ENCODE measurements at places on chromosomes 13 and 19.

- DNase-seq: no peak
Observed at GRCh38 chr13:110818747-110819146, 96.1 kb downstream of the ANKRD10 start.

GRCh38 chr13:56351041-56351440, 789.7 kb upstream of the PRR20A start:
- DNase-seq: no peak

GRCh38 chr13:99464441-99464949, 36.8 kb upstream of the TM9SF2 start:
- DNase-seq: no peak

GRCh38 chr19:33067121-33067520, 2.4 kb upstream of the RHPN2 start:
- no peak for DNase-seq

GRCh38 chr13:99564386-99564785, 63.1 kb downstream of the TM9SF2 start:
- DNase-seq: no peak

DNA sequence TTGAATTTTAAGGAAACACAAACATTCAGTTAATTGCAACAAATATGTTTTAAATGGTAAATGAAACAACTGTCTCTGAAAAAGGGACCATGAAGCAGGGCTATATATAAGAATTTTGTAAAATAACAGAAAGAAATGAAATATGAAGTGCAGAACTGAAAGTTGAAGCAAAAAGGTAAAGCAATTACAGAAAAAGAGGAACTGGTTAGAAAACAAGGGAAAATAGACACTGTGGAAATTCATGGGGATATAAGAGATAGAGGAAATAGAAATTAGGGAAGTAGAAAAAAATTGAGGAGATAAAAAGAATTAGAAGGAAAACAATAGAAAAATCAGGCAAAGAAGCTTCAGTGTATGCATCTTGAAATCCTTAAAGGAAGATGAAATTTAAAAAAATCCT, 40.0 kb upstream of the TDRD3 start:
- DNase-seq: no peak

DNA sequence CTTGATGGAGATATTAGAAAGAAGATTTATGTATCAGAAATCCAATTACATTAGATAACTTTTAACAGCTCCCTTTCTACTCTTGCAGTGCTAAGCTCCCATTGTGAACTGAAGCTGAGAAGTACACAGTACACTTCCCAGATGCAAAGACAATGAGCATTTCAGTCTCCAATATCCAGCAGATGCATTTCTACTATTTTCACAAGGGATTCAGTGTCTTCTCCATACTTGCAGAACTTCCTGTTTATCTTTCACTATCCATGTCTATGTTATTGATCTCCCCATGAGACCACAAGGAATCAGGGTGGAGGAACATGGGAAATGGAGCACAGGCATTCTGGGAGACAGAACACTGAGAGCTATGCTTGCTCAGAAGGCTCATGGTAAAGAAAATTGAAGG, 207.5 kb downstream of the ENOX1 start:
- DNase-seq: no peak

DNA sequence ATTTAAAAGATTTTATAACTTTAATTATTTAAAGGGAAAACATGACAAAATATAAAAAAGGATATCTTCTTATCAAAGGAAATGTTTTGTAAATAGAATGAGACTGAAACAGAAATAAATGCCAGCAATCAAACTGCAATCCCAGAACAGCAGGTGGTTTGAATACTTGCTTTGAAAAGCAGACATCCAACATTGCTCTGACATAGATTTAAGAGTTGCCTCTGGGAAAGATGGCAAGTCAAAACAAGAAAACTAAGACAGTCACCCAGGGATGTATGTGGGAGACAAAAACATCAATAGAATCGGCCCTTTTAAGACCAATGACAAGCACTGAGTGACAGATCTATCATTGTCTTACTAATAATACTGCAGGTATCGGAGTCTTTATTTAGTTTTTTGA, 789.7 kb upstream of the GPC6 start:
- no peak for DNase-seq

DNA sequence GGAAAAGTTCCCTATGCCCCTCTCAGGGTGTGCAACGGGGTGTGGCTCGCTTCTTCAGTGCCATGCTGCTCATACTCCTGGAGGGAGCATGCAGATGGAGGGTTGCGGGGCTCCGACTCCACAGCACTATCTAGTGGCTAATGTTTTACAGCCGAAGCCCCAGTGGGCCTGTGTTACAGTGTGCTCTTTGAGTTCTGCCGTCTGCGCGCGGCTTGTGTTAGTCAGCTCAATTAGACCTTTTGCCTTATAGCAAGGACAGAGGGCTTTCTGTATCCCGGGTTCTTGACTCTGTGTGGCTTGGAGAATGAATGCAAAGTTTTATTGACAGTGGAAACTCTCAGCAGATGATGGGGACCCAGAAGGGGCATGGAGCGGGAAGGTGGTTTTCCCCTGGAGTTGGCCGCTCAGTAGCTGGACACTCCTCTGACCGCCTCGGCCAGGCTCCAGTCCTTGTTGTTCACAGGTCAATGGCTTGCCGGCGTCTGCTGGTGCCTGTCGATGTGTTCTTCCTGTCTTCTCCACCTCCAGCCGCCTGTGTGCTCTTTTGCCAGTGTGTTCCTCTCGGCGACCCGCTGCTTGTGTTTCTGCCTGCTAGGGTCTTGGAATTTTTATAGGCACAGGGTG, 383.4 kb downstream of the LMO7 start:
- peak; percentile 55 for DNase-seq

DNA sequence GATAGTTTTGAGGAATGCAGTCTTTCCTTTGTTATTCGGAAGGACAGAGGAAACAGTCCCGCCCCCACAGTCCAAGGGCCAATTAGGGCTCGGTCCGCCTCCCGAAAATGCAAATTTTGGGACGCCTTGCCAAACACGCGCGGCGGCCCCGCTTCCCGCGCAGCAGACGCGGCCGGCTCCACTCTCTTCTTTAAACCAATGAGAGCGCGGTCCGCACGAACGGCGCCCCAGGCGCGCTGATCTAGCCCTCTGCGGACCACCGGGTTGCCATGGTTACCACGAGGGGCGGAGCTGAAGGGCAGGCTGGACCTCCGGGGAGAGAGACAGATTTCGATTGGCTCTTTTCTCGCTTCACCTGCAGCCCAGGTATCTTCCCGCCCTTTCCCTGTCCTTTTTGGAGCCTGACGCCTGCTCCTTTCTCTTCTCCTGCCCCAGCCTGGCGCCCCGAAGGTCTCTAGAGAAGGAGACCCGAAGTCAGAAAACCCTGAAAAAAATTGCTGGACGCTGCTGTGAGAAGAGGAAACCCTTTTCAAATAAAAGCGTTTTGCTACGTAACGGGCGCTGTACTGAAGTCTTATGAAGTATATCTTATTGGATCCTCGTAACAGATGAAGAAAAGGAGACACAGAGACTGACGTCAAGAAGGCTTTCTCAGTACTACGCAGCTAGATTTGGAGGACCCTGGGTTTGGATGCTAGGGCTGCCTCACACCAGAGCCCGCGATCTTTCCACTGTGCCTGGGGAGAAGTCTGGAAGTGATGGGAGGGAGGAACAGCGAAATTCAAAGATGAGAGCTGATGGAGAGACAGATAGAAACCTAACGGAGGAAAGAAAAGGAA, 2.0 kb downstream of the PTH2 start:
- no peak for DNase-seq

- DNase-seq: no peak
Observed at GRCh38 chr13:40985381-40986100, 33.6 kb downstream of the ELF1 start.

DNA sequence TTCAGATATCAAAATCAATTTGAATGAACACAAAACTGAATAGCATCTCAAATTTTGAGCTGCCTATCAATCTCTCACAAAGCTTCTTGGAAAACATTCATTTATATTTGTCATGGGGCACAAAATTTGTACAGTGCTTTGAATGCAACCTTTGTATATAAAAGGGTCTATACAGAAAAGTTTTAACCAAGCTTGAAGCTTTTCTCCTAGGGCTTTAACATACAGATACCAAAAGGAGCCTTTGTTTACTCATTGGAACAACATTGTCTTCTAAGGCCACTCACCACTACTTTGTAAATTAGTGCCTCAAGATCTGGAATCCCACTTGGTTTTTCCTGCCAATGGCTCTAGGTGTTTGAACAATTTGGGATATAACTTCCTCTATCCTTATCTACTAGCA, 21.2 kb downstream of the LNX2 start:
- DNase-seq: no peak

DNA sequence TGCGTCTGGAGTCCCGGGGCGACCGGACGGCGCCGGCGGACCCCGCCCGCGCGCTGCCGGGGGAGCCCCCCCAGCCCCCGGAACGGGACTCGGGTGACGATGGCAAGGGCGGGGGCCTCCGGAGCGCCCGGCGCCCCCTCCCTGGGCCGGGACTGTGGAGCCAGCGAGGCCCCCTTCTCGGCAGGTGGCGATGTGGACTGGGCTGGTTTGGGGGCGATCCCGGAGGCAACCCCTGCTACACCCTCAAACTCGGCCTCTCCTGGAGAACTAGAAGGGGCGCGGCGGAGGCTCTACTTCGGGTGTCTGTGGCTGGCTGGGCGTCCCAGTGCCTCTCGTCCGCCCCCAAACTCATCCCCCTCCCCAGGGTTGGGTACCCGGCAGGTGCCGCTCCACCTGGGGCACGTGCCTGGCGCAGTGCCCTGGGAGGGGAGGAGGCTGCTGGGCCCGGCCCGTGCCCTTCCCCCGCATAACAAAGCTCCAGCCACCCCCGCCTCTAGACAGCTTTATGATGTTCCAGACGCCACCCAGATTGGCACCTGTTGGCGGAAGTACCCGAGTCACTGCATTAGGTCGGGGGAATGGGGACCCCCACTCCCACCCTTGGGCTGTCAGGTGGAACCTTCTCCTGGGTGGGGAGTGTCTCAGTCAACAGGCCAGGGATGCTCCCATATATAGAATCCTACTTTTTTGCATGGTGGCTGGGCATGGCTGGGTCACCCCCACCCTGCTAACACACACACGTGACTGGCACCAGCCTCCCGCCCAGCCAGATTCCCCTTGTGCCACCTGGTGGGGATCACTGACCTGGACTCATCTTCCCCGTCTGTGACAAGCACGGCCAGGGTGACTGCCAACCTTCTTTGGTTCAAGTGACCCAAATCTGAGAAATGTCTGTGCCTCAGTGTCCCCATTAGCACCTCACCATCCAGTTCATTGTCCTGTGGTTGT, 722 bp downstream of the PKN1 start:
- DNase-seq: no peak

GRCh38 chr13:85616275-85616674, 182.9 kb downstream of the SLITRK6 start:
- no peak for DNase-seq

DNA sequence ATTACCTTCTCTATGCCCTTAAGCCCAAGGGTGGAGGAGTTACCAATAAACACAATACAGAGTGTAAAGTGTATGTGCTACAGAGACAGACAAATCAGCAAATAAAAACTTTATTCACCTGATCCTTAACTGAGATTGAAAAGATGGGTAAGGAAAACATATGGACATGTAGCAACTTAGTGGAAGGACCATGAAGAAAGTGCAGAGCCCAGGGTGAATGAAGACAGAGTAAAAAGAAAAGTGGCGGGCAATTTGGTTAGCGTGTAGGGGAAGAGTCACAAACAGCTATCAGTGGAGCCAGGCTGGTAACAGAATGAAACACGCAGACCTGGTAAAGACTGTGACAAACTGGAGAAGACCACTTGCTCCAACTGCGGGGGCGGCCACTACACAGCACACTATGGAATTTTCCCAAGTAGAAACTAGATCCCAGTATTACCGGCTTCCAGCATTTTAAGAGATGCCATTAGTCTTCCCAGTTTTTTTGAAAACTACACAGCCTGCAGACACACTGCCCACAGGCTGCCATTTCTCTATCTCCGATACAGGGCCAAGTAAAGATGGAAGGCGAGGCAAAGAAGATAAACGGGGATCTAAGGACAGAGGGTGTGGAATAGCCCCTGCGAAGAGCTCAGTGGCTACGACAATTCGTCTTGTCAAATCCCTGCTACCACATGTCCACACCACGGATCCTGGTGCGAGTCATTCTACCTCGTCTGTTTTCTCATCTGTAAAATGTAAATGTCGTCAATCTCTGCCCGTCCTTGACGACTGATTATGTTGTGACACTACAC, 1.2 kb downstream of the UQCRFS1 start:
- DNase-seq: no peak

GRCh38 chr13:85543144-85543543, 256.1 kb downstream of the SLITRK6 start:
- no peak for DNase-seq

DNA sequence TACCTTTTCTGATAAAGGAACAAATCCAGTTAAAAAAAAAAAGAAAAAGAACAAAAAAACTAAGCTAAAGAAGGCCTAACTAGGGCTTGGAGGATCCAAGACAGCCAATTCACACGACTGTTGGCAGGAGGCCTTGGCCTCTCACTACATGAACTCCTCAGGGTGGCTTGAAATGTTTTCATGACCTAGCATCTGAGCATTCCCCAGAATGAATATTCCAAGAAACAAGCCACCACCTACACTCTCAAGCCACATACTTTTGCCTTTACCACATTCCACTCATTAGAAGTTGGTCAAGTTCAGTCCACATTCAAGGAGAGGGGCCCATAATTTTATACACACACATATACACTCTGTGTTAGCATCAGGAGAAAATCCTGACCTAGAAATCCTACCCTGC, 97.6 kb upstream of the SIAH3 start:
- DNase-seq: no peak

DNA sequence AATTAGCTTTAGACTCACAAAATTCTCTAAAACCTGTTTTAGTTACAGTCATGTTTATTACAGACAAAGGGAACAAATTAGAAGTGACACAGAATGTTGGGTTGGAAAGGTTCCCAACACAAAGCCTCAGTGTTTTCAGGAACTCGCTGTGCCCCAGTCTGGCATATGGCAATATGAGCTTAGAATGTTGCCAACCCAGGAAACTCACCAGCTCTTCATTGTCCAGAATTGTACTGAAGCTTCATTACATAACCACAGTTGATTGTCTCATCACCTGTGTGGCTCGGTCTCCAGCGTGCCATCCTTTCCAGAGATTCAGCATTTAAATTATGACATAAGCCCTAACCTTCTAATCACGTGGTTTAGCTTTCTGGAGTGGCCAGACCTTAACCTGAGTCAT, 19.1 kb downstream of the ZNF264 start:
- DNase-seq: no peak

Measured in caudate nucleus (tissue), 63 donors.